Tibial artery (tissue), 4 donors: ENCODE measurements at places on chromosomes 2 and 18.

DNA sequence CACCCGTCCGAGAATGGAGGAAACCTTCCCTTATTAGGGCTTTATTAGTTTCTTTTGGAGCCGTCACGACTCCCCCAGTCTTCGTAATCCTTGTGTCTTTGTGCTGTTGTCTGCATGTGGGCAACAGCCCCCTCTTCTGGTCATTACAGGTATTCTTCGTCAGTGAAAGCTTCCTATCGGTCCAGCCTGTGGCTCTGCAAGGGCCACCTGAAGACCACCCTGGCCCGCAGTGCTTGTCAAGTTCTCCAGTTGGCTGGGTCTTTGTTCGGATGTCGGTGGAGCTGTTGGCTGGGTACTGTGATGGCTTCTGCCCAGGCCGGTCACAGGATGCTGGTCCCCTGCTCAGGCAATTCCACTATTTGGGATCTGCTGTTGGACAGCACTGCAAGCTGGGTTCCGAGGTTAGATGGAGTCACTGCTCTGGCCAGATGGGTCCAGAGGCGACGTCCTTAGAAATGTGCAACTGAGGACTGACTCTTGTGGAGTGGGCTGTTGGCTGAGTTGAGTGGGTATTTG is 19.2 kb downstream of the E2F6 start:
- DNase-seq: peak; percentile 35
- H3K27ac ChIP-seq: no peak overlapping the region
- H3K27me3 ChIP-seq: no peaks in the 10 kb centered on the region
- H3K4me1 ChIP-seq: no peaks in the 10 kb centered on the region
- H3K4me3 ChIP-seq: no peak overlapping the region
- H3K36me3 ChIP-seq: peaks cover 43% of the 10 kb centered on the region

- H3K4me1 ChIP-seq: peaks cover 5% of the 10 kb centered on the region
- no peaks in the 10 kb centered on the region for H3K27me3 ChIP-seq
- H3K27ac ChIP-seq: no peak overlapping the region
- H3K4me3 ChIP-seq: no peak overlapping the region
Measured at GRCh38 chr2:207897541-207898353, 127.6 kb downstream of the PLEKHM3 start.

GRCh38 chr2:159226059-159226461 is 60.4 kb downstream of the WDSUB1 start:
- H3K4me3 ChIP-seq: no peak overlapping the region
- peaks cover 28% of the 10 kb centered on the region for H3K36me3 ChIP-seq
- no peak overlapping the region for H3K27ac ChIP-seq
- no peaks in the 10 kb centered on the region for H3K4me1 ChIP-seq
- no peaks in the 10 kb centered on the region for H3K27me3 ChIP-seq
- no peak for DNase-seq

DNA sequence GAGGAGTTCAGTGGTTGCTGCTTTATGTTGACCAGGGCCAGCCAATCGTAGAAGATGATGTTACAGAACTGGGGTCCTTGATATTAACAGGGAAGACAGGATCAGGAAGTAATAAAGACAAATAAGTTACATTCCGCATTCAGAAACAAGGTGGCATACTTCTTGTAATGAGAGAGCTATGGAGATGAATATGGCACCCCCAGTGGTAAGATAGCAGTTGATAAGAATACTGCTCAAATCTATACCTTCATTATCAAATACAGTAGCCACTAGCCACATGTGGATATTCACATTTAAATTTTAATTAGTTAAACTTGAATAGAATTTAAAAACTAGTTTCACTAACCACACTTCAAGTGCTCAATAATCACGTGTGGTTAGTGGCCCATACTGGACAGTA is 290.4 kb upstream of the RBMS1 start:
- H3K27ac ChIP-seq: no peak overlapping the region
- no peak overlapping the region for H3K4me3 ChIP-seq
- no peaks in the 10 kb centered on the region for H3K4me1 ChIP-seq
- no peaks in the 10 kb centered on the region for H3K27me3 ChIP-seq
- H3K36me3 ChIP-seq: no peaks in the 10 kb centered on the region
- no peak for DNase-seq
